ENCODE measurements at places on chromosomes 6 and 20.

- no peak for DNase-seq
Measured at GRCh38 chr6:137323860-137324259, 104.7 kb upstream of the IFNGR1 start.

DNA sequence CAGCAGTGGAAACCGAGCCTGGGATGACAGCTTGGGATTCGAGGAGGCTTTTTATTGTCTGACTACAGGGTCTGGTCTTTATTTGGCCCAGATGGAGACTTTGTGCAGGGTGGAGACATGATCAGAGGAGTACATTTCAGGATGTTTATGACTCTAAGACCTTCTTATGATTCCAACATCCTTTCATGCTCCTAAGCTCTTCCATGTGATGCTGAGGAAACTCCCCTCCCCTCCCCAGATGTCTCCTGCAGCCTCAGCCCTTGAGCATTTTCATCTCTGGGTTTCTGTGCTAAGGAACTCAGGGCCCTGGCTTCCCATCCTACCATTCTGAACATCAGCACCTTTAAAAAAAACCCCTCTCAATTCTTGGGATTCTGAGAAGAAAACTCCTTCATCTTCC lies 186.6 kb downstream of the SOX4 start:
- no peak for DNase-seq

- no peak for DNase-seq
Measured at GRCh38 chr6:132964868-132965382, 150.6 kb downstream of the RPS12 start.

GRCh38 chr6:119122336-119122735 lies 43.9 kb upstream of the FAM184A start:
- DNase-seq, result no peak

Measured in CD4-positive, alpha-beta T cell treated with Interleukin-2 at 100 ng/mL for 4 hours (primary cell).